ENCODE measurements at places on chromosomes 2 and 18.

DNA sequence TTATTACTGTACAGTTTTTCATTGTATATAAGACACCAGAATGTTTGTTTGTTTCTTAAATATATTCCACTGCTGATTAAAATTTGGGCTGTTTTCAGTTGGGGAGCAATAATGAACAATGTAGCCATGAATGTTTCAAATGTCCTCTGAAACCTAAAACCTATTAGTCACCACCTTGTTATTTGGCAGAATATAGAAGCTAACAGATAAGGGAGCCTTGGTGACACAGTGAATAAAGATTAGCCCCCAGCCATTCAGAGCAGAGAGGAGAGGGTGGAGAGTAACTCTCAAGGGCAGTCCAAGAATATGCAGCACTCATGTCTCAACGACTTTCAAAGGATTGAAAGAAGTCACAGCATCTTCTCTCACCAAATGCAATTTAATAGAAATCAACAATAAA lies 43.1 kb upstream of the ATP8B1 start:
- DNase-seq = no peak

DNA sequence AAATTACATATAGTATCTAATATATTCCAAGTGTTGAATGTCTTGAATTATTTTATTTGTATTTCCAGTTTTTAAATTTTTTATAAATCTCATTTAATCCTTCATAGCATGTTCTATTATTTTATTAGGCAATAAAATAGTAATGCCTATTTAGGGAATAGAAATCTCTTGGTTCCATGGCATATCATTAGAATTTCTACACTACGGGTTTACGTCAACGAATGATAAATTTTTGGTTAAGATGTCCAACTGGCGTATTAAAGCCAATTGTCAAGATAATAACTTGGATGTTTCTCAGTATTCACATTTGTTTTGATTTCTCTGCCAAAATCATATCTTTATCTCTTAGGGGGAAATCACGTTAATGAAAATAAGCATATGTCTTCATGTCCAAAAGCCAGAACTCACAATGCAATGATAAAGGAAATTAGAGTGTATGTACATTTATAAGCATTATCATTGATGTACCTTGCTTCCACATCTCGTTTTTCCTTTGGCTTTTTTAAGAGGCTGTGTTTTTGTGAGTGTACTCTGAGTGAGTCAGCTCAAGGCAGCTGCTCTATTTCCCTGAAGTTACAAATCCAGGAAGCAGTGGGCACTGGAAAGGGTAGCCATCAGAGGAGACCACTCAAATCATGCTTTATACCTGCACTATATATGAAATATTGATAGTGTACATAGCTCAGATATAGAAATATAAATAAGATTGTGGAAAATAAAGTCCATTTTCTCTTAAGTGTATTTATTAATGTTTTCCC lies 115.8 kb upstream of the PDE1A start:
- DNase-seq = no peak

DNA sequence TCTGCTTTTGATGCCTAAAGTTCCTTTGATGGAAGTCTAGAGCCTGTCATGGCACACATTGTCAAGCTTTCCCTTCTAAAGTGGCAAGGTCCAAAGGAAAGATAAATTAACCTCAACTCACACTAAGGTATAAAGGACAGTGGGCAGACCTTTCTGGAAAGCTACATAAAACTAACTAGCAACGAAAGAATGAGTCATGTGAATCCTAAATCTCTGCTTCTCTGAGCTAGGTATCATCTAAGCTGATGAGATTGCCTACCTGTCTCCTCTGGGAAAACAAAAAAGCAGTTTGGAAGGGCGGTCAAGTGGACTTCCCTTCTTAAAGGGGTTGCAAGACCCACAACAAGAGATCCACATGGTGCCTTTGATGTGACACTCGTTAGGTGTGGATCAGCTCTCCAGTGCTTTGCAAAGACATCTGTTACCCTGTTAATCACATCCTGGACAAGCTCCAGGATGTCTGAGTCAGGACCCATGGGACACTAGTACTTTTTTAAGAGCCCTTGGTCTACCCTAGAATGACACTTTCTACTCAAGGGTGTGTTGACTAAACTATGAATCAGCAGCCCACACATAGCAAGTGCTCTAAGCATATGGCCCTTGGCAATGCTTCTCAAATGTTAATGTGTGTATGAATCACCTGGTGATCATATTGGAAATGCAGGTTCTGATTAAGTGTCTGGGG lies 173.5 kb downstream of the ALK start:
- DNase-seq = peak; percentile 91

- no peak for DNase-seq
These were observed 10.7 kb upstream of the CCDC88A start for GRCh38 chr2:55430211-55430975.

GRCh38 chr2:140567734-140568133 lies 1563.1 kb downstream of the LRP1B start:
- no peak for DNase-seq

DNA sequence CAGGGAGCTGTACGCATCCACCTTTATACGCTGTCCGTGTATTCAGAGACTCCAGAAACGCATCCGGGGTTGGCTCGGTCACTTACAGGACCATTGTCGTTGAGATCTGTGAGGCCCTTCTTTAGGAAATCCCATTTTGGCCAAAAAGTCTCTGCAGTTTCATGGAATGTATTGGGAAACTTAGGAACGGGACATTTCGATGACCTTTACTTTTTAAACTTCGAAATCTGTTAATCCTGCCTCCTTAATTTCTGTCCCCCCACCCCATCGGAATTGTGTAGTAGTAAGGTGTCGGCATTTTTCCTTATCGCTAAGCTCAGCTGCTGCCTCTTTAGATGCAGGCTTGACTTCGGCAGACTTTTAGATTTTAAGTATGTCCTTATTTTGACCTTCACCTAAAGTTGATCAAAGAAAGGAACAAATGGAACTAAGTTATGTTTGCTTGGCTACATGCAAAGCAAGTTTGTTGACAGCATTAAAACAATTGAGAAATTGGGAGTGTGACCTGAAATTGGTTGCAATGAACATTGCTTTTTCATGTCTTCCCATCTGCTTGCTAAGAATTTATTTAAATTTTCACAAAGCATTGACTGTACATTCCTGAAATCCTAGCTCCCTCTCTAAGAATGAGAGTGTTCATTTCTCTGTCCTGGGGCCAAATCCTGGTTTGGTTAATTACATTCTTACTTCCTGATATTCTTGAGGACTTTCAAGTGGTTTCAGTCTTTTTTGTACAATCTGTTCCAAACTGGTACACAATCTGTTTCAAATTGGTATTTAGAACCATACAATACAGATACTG lies 884 bp upstream of the RAPH1 start:
- DNase-seq = peak; percentile 30

GRCh38 chr2:98294711-98295110 lies 51.5 kb upstream of the CNGA3 start:
- DNase-seq = no peak

DNA sequence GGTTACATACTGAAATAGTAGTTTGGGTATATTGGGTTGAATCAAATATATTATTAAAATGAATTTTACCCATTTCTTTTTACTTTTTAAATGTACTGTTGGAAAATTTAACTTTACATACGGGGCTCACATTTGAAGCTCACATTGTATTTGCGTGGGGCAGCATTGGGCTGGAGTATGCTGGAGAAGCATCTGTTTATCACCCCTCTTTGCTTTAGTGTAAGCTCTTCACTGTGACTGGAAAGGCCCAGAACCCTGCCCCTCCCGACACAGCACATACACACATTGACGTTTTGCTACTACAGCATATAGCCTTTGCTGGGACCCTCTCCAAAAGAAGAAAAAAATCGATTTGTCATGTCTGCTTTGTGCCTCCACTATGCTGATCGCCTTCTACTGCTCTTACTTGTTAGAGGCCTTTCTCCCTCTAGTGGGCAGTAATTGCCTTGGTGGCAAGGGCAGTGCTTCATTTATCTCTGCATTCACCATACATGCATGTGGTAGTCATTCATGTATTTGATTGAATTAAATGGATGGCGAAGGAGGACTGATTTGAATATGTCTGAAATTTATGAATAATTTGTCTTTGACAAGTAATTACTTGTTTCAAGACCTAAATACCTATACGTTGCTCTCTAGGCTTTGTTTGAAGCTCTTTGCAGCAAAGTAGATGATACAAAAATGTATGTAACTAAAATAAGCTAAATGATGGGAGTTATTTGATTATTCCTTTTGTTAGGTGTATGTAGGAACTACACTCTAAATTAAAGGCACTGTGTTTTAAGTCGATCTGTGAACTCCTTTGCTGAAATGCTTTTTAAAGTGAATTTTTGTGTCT lies 37.4 kb downstream of the VAPA start:
- DNase-seq = peak; percentile 37
